ENCODE measurements at places on chromosomes 7 and 10. TPM values are rescaled to one million over a fixed set of nuclear protein-coding genes. Genes with fewer than 3 reads are reported as not detected.

The EIF3B gene
- 94.7 TPM for total RNA-seq

The ARHGAP22 gene
- total RNA-seq = 8.8 TPM

The SYPL1 gene
- total RNA-seq = 116 TPM

The CDNF gene
- 0.98 TPM for total RNA-seq

The SFR1 gene
- 5.1 TPM for total RNA-seq

The FAM25C gene
- total RNA-seq = not detected

The FAM237B gene
- not detected for total RNA-seq

The CYP2W1 gene
- total RNA-seq = 0.46 TPM

The GIMAP2 gene
- total RNA-seq = 19.1 TPM

The NKX1-2 gene
- total RNA-seq = 0.09 TPM

The TMEM139 gene
- 47.8 TPM for total RNA-seq

The DEPP1 gene
- total RNA-seq = 45.8 TPM

The ZNF467 gene
- total RNA-seq = 31.1 TPM
